ENCODE measurements at places on chromosomes 11 and 22. TPM values are rescaled to one million over a fixed set of nuclear protein-coding genes. Genes with fewer than 3 reads are reported as not detected.

- peak; percentile 93 for DNase-seq
Measured at GRCh38 chr11:65559951-65560537, 1.9 kb upstream of the LTBP3 start.

DNA sequence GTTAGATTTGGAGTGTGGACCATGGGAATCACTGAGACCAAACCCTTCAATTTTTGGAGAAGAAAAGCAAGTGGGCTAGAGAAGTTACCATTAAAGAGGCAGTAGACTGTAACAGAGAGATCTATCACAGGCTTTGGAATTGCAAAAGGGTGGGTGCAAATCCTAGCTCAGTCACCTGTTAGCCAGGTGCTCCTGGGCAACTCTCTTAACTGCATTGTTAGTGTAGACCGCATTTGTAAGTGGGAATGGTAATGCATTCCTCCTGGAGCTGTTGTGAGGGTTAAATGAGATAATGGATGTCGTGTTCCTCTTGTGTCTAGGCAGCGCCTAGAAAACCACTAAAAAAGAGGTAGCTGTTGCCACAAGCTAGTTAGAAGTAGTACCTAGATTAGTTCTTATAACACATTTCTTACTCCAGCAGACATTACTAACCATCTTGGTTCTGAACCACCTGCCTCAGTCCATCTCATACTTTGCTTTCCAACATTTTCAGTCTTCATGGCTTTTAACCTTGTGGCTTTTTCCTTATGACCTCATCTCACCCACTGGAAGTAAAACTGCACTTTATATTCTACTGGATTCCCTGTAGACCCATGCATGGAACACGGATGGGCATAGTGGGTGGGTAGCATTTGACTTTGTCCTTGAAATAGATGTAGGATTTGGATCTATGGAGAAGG is 153.0 kb downstream of the HIPK3 start:
- DNase-seq: no peak

- peak; percentile 12 for DNase-seq
Measured at GRCh38 chr11:65262776-65263175, 1.0 kb downstream of the POLA2 start.

DNA sequence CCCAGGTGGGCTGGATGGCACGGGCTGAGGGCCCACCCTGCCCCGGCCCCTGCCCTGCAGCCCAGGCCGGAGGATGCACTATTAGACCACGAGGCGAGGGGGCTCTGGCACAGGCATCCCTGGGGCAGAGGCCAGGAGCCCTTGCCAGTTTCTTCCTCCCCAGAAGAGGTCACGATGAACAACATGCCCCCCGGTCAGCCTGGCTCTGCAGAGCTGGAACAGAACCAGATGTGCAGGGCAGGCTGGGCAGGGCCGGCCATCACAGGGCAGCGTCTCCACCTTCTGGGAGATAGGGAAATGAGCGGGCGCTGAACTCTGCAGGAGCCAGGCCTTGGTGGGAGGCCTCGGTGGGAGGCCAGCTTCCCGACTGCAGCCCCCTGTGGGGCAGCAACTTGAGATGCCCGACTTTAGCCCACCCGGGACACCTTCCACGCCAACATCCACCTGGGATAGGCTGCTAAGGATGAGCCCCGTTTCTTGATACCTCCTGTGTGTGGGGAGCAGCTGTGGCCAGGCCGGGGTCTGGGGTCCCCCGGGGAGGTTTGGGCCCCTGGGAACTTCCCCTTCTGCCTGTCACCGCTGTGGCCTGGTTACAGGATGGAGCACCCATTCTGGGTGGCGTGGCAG is 21.8 kb upstream of the GNB1L start:
- DNase-seq: no peak

GRCh38 chr11:33443684-33444083 is 186.5 kb downstream of the HIPK3 start:
- DNase-seq: no peak

- DNase-seq: peak; percentile 59
Measured at GRCh38 chr11:102912482-102912830, 37.7 kb upstream of the MMP12 start.

GRCh38 chr22:43847376-43848289 is 14.7 kb downstream of the SULT4A1 start:
- no peak for DNase-seq

GRCh38 chr11:99079576-99079975 is 58.8 kb downstream of the CNTN5 start:
- DNase-seq: no peak

GRCh38 chr11:11931461-11932055 is 76.9 kb downstream of the DKK3 start:
- peak; percentile 73 for DNase-seq

DNA sequence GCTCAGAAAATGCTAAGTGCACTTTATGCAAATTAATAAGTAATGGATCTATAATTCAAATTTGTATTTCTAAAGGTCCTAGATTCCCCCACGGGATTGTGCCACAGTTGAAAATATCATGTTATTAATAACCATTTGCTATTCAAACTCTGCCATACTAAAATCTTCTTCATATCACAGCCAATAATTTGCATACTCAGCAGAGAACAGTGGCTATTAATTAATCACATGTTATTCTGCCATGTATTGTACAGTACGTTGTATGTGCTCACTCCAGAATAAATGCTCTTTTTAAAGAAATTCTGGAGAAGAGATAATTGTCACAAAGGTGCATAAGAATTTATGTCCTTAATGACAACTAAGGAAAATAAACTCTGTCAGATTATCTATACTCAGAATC is 184.9 kb upstream of the LUZP2 start:
- no peak for DNase-seq

DNA sequence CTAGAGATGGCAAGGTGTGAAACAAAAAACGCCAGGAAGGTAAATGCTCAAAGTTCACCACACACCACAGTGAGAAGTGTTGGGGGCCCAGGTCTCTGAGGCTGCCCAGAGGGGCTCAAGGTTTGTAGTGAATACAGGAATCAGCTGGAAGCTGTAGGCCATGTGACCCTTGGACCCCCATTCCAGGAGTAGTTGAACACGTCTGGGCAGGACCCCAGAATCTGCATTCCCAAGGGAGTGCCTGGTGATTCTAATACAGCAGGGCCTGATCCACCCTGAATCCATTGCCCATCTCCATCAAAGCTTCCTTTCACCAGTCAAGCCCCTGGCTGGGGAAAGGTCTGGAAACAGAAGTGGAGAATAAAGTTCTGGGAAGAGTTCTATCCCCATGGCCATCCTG is 70.8 kb upstream of the B3GAT1 start:
- DNase-seq: no peak

DNA sequence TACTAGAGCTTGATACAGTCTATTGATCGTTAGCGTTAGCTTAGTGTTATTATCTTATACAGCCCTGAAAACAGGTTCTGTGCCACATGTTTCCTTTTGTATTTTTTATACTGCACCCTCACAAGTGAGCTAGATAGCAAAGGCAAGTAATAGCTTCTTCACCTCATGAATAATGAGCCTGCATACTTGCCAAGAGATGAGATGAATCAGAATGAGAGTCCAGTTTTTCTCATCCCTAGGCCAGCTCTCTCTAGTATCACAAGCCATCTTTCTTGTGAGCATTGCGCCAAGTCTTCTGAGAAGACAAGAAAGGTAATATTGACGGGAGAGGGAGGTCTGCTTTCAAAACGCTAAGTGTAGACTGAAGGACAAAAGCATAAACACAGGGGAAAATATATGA is 8.7 kb upstream of the CARD18 start:
- peak; percentile 35 for DNase-seq

GRCh38 chr22:27124351-27124966 is 467.1 kb downstream of the MIAT start:
- DNase-seq: peak; percentile 69

GRCh38 chr11:77346906-77347603 is 45.6 kb upstream of the GDPD4 start:
- peak; percentile 96 for DNase-seq

DNA sequence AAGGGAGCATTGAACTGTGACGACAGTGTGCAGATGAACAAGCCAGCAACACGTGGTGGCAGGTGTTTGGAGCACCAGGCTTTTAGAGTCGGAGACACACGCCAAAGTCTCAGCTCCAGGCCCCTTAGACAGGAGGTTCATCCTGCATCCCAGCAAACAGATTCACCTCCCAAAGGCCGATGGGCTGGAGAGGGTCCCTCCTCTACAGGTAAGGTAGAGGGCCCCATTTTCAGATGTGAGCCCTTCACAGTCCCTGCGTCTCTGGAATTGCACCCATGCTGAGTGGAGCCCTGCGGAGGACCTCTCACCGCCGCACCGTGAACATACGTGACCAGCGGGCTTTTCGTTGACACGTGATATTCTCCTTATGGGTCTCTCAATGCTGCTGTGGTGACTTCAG is 109.0 kb upstream of the B3GAT1 start:
- no peak for DNase-seq

GRCh38 chr11:72222106-72222891 is 2.3 kb upstream of the INPPL1 start:
- no peak for DNase-seq

GRCh38 chr11:33931067-33931466 is 39.2 kb upstream of the LMO2 start:
- DNase-seq: no peak

DNA sequence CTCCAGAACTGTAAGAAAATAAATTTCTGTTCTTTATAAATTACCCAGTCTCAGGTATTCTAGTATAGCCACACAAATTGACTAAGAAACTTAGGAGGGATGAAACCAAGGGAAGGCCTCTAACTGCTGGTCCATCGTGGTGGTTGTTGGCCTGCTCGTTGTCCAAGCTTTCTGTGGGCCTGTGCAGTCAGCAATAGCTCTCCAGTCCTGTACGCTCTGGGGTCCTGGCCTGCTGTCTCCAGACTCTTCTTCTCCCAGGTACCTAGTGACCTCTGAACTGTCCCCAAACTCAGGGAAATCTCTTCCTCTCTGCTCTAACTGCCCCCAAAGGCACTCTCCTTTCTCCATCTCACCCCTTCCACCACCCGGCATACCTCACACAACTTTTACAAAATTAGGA is 5.7 kb upstream of the VSIG10L2 start:
- DNase-seq: no peak

GRCh38 chr11:94956963-94957362 is 16.4 kb downstream of the CWC15 start:
- no peak for DNase-seq

DNA sequence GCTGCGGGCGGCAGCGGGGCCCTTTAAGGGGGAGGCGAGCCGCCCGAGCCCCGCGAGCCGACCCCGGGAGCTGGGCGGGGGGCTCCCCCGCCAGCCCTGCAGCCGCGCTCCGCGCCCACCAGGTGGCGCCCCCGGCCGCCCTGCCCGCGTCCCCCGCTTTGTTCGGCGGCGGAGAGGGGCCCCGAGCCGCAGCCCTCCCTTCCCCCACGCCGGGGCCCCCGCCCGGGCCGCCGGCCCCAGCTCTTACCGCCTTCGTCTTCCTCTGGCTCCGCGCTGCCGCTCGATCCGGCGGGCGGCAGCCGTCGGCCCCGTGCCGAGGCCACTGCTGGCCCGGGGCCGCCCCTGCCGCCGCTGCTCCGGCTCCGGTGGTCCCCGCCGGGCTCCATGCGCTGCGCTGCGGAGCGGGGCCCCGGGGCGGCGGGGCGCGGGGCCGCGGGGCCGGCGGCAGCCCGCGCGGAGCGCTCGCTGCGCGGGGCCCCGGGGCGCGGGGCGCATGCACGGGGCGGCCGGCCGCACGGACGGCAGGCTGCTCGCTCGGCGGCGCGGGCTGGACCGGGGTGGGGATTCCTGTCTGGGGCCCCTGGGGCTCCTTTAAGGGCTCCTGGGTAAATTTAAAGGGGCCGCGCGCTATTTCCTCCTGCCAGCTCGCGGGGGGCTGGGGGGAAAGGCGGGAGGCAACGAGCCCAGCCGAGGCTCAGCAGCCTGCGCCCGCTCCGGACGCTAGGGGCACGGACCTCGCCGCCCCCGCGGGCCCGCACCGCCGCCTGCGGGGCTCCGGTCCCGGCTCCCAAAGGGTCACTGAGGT is at the start of gene ZFTA:
TSS of gene ZFTA (minus strand) at position 539 of the 805 bp plus-strand sequence. CDS start at position 386, 153 bp downstream.
- peak; percentile 63 for DNase-seq

The DBX1 gene
- not detected for total RNA-seq

The CLTCL1 gene
- total RNA-seq: 5.8 TPM

The TEX12 gene
- not detected for total RNA-seq

The OR51L1 gene
- not detected for total RNA-seq

The NDUFV1 gene
- 153 TPM for total RNA-seq

The BBOX1 gene
- not detected for total RNA-seq

The FIBIN gene
- total RNA-seq: not detected

The SERHL2 gene
- total RNA-seq: 0.22 TPM

The OR10S1 gene
- not detected for total RNA-seq

The C11orf97 gene
- total RNA-seq: not detected

The OR5A2 gene
- total RNA-seq: not detected

The CREBZF gene
- total RNA-seq: 25.8 TPM

The TECTA gene
- 0.32 TPM for total RNA-seq

The HSPA8 gene
- total RNA-seq: 2,525 TPM

The MPPED2 gene
- total RNA-seq: 0.49 TPM

The OR10D3 gene
- total RNA-seq: not detected

The CASP5 gene
- not detected for total RNA-seq

All from M059J (cell line).